Effector CD4-positive, alpha-beta T cell (primary cell): ENCODE measurements at places on chromosomes 7 and 10.

GRCh38 chr7:78828317-78828716 lies 625.1 kb downstream of the MAGI2 start:
- no peak for DNase-seq

DNA sequence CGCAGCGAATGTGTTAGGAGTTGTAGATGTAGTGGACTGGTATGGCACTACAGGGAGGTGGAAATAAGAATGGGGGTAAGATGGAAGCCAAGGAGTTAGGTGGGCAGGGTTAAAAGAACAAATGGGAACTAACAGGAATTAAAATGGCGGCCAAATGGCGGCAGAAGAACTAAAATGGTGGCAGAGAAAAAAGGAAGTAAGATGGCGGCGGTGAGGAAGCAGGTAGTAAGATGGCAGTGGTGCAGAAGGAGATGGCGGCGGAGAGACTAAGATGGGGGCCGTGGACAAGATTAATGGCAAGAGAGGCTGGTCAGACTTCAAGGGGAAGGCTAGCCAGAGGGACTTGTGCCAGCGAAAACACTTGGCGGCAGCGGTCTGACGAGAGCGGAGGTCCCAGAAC lies 44.5 kb downstream of the ZNF138 start:
- DNase-seq = no peak

DNA sequence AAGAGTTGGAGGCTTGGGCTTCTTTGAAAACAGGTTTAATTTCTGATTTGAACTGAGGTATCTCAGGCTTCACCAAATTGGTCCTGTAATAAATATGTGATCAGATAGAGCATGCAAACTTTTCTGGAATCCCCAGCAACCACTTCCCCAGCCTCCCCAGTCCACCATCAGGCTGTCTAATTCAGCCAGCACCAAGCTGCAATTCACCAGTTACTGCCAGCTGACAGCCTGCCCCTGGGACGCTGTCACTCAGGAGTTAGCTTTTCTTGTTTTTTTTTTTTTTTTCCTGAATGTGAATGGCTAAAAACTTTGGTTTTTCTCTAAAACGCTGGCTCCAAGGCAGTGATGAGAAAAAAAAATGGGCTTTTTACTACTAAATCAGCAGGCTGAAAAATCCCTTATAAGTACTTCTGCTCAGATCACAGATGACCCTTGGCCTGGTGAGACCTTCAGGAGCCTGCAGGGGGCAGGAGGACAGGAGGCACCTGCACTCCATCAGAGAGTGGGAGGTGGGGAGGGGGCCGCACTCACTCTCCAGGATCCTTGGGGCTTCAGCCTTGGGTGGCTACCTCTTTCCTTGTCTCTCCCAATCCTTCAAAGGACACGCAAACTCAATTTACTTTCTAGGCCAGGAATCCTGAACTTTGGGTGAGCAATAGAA lies 349.4 kb downstream of the GATA3 start:
- DNase-seq = no peak

DNA sequence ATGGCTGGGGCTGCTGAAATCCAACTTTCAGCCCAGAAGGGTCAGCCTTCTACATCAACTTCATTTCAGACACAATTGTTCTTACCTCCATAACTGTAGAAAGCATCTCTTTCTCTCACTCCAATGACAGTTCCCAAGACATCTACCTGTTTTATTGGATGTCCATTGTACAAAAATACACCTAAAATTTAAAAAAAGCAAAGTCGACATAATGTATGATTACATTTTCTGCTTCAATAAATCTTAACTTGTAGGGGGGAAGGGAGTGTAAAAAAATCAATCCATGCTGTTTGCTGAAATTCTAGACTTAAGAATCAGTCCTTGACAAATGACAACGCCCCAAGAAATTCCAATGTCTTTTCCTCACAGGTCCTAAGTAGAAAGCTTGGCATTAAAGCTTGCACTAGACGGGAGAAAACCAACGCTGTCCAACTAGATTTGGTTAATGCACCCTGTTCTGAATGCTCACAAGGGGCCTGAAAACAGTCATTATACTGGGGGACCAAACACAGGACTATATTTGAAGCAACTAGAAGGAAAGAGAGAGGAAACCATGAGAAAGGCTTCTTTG lies 7.5 kb downstream of the STN1 start:
- no peak for DNase-seq

DNA sequence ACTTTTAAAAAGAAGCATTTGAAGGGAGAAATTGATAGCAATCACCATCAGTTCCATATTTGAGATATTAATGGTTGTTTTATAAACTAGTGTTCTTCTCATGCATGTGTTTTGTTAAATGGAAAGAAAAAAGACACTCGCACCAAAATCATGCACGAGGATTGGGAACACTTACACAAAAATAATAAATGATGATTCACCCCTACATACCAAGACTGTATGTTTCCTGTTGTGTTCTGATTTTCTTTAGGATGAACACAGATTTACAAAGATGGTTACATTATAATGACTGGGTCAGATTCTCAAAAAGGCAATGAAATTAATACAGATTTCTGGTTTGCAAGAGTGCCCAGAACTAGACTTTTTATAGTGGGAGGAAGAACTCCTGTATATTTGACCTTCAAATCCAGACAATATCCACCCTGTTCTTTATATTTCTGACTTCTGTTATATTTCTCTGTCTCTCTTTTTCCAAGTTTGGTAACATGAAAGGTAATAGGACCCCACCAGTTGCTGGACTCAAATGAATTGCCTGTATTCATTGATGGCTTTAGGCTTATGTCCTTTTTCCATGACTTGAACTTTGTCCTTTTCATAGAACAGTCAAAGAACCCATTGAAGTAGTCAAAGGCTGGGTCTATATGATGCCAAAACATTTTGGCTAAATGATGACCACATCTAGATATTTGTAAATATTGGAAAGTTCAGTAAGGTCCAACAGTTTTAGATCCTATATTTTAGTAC lies 54.4 kb downstream of the SEMA3A start:
- DNase-seq = no peak

GRCh38 chr10:88870089-88870488 lies 10.0 kb upstream of the STAMBPL1 start:
- no peak for DNase-seq

GRCh38 chr7:36084485-36085091 lies 68.5 kb upstream of the EEPD1 start:
- no peak for DNase-seq

GRCh38 chr10:24440817-24441797 lies 232.2 kb downstream of the KIAA1217 start:
- no peak for DNase-seq

- DNase-seq = no peak
These were observed 792.1 kb downstream of the GRM8 start for GRCh38 chr7:126460664-126461063.

GRCh38 chr7:2566890-2567678 lies 8.3 kb downstream of the IQCE start:
- DNase-seq = no peak

DNA sequence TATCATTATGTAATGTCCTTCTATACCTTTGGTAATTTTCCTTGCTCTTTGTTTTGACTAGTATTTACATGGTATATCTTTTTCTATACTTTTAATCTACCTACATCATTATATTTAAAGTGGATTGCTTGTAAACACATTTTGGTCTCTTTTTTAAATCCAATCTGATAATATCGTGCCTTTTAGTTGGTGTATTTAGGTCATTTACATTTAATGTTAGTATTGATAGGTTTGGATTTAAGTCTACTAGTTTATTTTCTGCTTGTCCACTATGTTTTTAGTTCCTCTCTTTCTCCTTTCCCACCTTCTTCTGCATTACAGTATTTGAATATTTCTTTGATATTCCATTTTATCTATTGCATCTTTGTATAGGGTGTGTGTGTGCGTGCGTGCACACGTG lies 95.4 kb downstream of the HIBADH start:
- DNase-seq = no peak

DNA sequence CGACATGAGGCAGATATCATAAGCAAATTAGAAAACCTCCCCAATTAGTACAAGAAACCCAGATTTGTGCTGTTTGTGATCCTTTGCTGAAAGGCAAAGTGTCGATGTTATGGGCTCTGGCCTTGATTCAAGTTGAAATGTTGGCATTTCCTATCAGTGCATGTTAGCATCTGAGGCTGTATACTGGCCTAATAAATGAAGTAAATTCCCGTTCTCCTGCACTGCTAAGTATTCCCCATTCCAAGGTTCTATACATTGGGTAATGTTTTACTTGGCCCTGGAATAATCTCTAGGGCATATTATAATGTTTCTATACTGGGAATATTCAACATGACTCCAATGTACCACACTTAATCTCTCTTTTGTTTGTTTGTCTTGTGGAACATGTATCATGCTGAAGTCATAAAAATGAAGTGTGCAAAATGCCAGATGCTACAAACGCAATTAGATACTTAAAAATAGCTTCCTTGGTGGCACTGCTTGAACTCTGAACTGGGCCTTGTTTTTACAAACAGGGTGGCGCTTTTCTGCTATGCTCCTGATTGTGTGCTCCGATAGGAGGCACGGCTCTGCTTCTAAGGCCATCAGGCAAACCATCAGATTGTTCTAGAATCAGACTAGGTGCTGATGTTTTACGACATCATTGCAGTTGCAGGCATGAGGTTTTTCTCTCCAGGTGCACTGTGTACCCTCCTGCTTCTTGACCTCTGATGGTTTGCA lies 156.7 kb upstream of the TCF7L2 start:
- DNase-seq = no peak

GRCh38 chr7:46705386-46706255 lies 784.5 kb upstream of the IGFBP3 start:
- no peak for DNase-seq

GRCh38 chr7:132169730-132170129 lies 406.5 kb downstream of the PLXNA4 start:
- no peak for DNase-seq

DNA sequence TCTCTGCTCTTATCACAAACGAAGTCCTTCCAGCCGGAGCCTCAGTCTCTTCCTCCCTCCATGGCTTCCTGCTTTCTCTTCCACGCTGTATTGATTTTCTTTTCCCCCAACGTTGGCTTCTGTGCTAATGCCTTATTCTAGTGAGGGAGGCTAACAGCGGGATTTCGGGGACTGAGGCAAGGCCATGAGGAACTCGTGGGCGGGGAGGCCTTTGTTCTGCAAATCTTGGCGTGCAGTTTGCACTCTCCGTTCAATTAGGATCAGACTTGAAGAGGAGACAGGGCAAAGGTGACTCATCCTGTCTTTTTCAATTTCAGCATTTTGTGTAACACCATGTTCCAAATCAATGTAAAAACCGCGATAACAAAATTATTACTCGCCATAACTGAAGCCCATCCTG lies 25.3 kb downstream of the EN2 start:
- DNase-seq = no peak

DNA sequence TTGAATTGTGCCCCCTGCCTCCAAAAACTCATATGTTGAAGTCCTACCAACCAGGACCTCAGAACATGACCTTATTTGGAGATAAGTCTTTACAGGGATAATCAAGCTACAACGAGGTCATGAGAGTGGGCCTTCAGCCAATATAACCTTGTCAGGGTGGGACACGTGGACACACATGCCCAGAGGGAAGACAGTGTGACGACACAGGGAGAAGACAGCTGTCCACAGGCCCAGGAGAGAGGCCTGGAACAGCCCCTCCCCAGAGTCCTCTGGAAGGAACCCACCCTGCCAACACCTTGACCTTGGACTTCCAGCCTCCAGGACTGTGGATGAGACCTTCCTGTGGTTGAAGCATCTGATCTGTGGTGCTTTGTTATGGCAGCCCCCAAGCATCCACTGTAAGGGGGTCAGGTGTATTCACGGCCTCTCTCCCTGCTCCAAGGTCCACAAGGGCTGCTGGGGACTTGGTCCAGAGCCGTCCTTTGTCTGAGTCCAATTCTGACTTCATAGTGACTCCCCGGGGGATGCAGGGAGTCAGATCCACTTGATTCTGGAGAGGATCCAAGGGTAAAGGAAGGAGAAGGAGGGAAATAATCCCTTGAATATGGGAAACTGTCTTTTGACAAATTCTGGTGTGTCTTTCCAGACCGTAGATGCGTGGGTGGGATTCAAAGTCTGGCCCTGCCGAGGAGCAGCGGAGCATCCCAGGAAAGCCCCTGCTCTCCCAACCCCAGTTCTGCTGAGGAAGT lies 7.0 kb downstream of the CALML3 start:
- no peak for DNase-seq

DNA sequence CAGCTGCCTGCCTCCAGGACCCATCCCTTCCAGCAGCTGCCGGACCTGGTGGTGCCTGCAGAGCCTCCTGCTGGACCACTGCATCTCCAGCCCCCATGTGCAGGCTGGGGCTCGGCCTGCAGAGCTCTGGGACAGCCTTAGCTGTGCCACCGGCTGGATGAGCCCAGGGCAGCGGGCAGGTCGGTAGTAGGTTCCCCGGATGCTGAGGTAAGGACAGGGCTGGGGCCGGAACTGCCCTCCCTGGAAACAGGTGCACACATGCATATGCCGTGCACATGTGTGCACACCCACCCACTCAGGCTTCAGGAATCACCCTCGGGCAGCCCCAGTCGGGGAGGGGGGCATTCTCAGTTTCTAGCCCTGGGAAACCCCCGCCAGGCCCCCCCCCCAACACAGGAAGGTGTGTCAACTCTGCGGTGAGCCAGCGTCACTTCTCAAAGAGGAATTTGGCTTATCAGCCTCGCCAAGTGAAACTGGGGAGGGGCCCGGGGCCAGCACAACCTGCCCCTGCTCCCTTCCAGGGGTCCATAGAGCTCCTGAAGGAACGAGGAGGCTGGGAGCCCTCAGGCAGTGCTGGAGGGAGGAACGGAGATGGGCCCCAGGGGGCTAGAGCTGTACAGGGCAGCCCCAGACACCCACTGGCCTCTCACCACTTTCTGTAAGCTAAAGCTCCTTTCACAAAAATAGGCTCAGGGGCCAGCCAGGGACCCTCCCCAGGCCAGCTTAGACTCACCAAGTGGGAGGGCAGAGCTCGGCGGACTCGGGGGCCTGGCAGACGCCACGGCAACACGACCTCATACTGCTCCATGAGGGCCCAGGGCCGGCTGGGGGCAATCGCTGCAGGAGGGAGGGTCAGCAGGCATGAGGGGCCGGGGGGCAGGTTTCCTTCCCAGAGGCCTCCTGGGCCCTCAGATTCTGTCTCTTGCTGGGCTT lies 1.7 kb downstream of the ADAM8 start:
- peak; percentile 82 for DNase-seq

DNA sequence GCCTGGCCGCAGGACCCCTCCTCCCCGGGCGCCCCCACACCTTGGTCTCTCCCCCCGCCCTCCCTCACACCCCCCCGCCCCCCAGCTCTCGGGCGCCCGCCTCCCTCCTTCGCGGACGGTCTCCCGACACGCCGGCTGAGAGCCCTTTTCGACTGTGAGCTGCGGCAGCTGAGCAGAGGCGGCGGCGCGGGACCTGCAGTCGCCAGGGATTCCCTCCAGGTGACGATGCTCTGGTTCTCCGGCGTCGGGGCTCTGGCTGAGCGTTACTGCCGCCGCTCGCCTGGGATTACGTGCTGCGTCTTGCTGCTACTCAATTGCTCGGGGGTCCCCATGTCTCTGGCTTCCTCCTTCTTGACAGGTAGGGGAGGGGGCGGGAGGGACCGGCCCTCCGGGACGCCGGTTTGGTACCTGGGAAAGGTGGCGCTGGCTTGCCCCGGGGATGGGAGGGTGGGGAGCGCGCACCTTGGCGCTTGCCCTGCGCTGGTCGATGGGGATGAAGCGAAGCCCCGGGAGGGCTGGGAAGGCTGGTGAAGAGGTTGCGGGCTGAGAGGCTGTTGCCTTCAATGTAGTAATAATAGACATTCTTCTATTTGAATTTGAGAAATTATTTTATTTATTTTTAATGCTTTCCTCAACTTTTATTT lies at the start of gene BMPER:
BMPER (plus strand) TSS at position 151 of the 644 bp plus-strand sequence; CDS start at position 226, 75 bp downstream.
- DNase-seq = no peak

GRCh38 chr7:23247603-23248335 lies 1.2 kb downstream of the GPNMB start:
- DNase-seq = no peak

GRCh38 chr7:1210979-1211608 lies 21.6 kb upstream of the UNCX start:
- DNase-seq = no peak
